ENCODE measurements at places on chromosomes 2 and 18. TPM values are rescaled to one million over a fixed set of nuclear protein-coding genes. Genes with fewer than 3 reads are reported as not detected.

DNA sequence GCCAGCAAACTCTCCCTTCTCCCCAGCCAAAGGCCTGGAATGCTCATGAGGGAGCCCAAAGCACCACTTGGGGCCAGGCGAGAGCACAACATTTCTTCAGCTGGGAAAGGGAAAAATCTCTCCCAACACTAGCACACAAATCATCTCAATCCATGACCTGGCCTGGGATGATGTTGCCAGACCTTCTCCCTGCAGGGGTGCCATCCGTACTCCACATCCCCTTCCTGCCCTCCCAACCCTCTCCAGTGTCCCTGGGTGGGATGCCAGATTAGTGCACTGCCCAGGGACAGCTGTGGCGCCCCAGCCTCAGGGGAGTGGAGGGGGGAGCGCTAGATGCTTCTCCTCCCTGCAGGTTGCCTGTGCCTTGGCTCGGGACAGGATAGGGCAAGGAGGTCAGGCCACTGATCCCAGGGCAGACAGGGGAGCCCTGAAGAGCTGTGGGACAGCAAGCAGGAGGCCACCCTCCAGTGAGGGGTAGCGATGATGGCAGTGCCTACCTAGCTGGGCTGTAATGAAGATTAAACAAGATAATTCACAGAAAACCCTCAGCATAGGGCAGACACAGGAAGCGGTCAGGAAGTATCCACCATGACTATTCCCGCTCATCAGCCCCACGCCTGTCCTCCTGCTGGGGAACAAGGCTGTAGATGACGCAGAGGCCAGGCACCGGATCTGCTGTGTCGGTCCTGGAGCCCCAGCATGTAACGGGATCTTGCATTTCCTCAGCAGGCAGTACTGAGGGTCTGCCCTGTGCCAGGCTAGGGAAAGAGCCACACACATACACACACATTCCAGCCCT lies 31.1 kb downstream of the SERTAD2 start:
- no peaks in the 10 kb centered on the region for H3K27me3 ChIP-seq
- H3K4me1 ChIP-seq = peaks cover 38% of the 10 kb centered on the region
- H3K4me3 ChIP-seq = no peak overlapping the region
- DNase-seq = peak; percentile 85
- no peaks in the 10 kb centered on the region for H3K36me3 ChIP-seq
- H3K27ac ChIP-seq = peak overlapping the region; percentile 77

The SFXN5 gene
- 23.5 TPM for total RNA-seq

The WNT10A gene
- total RNA-seq = 3.6 TPM

The COL3A1 gene
- 397 TPM for total RNA-seq

GRCh38 chr2:144332356-144333142 lies 187.4 kb downstream of the ZEB2 start:
- peak; percentile 98 for DNase-seq
- H3K27ac ChIP-seq = peak overlapping the region; percentile 90
- no peaks in the 10 kb centered on the region for H3K27me3 ChIP-seq
- peaks cover 6% of the 10 kb centered on the region for H3K4me1 ChIP-seq
- peak overlapping the region; percentile 70 for H3K4me3 ChIP-seq

All from spleen (tissue), 13 donors.